ENCODE measurements at places on chromosomes 5 and 9.

DNA sequence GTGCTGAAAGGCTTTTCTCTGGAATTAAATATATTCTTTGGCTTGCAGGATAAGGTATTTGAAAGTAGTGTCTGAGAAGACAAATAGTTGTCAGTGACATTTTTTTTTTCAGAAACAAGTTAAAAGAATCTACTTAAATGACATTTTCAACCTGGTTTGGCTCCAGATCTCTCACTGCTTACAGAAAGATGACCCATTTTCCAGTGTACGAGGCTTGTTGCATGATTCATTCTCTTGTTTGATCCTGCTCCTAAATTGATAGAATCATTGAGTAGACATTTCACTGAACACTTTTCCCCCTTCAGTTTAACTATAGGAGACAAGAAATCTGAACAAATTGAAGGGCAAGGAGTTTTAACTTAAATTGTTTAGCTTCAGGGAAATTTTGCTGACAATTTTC is 546.1 kb downstream of the ZNF608 start:
- no peaks in the 10 kb centered on the region for H3K4me1 ChIP-seq
- H3K4me3 ChIP-seq = no peak overlapping the region
- no peaks in the 10 kb centered on the region for H3K36me3 ChIP-seq
- no peak overlapping the region for H3K27ac ChIP-seq
- DNase-seq = no peak

GRCh38 chr5:346229-346935 is 24.9 kb downstream of the AHRR start:
- no peaks in the 10 kb centered on the region for H3K36me3 ChIP-seq
- peaks cover 7% of the 10 kb centered on the region for H3K4me1 ChIP-seq
- H3K4me3 ChIP-seq = no peak overlapping the region
- no peaks in the 10 kb centered on the region for H3K27me3 ChIP-seq

DNA sequence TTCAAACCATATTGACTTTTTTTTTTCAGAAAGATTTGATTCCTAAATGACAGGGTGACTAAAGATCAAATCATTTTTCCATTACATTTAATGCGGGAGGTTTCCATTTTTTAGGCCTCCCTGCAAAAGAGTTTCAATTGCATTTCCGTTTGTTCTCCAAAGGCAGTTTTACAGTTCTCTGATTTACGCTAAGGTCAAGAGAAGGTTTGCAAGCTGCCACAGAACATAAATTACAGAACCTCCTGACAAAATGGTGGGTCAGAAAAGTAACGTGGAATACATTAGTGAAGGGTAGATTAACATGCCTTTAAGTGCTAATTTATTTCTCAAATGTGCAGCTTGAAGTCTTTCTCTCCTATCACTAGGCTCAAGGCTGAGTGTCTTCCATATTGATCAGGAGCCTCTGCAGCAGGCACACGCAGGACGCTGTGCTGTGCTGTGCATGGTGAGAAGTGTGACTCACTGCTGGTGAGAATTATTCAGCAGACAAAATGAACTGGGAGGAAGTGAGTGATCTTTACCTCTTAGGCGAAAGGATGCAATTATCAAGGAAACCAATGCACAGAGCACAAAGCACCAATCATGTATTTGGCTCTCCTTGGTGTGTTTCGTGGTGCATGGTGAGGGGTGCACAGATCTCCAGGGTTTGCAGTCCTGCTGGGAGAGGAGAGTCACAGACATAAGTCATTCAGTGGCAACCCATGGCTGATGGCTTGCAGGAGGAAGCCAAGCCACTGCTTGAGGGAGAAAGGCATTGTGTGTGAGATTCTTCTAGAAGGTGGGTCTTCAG is 136.3 kb downstream of the TENT4A start:
- no peaks in the 10 kb centered on the region for H3K27me3 ChIP-seq
- H3K36me3 ChIP-seq = no peaks in the 10 kb centered on the region
- H3K27ac ChIP-seq = no peak overlapping the region
- DNase-seq = no peak
- H3K4me1 ChIP-seq = no peaks in the 10 kb centered on the region

DNA sequence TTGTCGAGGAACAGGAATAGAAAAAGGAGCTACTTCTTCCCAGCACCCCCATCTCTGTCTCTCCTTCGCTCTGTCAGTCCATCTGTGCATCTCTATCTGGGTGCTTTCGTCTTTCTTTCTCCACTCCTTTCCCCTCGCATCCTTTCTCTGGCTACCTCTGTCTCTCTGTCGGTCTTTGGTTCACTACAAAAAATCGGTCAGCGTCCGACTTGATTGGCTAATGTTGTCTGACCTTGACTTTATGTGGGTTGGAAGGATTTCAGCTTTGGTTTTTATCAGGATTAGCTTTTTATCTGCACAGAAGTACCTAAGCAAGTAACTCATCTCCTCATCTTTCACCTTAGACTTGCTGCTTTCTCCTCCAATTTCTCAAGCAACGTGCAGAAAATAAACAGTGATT is 575.2 kb upstream of the ZNF462 start:
- H3K27ac ChIP-seq = no peak overlapping the region
- H3K4me3 ChIP-seq = no peak overlapping the region
- no peak for DNase-seq

GRCh38 chr9:128727640-128728248 is 3.8 kb upstream of the ZDHHC12 start:
- no peak overlapping the region for H3K4me3 ChIP-seq
- no peak for DNase-seq
- no peaks in the 10 kb centered on the region for H3K27me3 ChIP-seq

DNA sequence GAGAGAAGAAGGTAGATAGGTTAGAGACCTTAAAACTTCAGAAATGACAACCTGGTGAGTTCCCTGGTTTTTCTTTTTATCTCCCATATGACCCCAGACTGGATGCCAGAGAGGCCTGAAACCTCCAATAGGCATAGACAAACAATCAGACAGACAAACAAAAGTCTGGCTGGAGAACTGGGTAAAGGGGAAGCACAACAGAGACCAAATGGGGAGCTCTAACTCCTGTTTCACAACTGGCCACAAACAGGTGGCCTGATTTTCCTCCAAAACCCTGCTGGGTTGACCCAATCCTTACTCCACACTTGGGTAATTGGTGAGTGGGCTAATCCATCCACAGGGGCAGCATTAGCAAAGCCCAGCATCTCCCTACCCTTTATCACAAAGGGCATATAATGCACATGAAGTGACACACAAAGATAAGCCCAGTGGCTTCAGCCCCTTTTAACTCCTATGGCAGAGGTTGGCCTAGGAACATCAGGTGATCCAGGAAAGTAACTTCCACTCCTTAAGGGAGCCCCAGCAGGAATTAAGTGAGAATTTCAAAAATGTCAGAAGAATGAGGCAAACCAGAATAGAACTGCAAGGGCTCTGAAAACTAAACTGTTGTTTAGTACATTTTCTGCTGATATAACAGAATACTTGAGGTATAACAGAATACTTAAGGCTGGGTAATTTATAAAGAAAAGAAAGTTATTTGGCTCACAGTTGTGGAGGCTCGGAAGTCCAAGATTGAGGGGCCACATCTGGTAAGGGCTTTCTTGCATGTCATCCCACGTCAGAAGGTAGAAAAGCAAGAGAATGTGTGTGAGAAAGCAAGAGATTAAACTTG is 60.9 kb upstream of the ROR2 start:
- no peaks in the 10 kb centered on the region for H3K4me1 ChIP-seq
- no peak overlapping the region for H3K4me3 ChIP-seq
- H3K27ac ChIP-seq = no peak overlapping the region
- H3K36me3 ChIP-seq = no peaks in the 10 kb centered on the region
- no peaks in the 10 kb centered on the region for H3K27me3 ChIP-seq

DNA sequence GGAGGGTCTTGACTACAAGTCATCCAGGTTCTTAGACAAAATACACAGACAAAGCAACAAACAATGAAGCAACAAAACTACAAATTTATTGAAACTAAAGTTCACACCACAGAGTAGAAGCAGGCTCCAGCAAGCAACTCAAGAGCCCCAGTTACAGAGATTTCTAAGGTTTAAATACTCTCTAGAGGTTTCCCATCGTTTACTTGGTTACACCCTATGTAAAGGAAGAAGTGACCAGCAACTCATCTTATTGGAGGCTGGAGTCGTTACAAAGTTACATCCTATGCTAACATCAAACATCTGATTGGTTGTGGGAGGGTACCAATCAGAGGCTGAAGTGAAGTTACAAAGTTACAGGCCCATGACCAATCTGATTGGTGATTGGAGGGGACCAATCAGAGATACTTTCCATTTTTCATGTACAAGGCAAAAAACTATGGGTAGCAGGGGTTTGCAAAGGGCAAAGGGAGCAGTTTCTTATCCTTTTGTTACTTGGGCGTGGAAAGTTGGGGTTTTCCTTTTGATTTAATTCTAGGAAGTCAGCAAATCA is 2292.6 kb upstream of the C9orf72 start:
- H3K4me3 ChIP-seq = no peak overlapping the region
- DNase-seq = no peak
- H3K27me3 ChIP-seq = no peaks in the 10 kb centered on the region

DNA sequence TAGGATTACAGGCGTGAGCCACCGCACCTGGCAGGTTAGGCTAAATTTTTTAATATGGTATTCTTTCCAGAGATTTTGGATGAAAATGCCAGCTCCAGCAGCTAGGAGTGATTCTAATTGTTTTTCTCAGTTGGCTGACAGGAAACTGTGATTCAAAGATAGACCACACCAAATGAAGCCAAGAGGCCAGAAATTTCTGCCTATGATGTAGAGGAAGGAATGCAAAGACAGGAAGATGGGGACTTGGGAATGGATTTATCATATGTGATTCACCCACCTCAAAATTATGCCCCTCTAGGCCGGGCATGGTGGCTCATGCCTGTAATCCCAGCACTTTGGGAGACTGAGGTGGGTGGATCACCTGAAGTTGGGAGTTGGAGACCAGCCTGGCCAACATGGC is 53.3 kb downstream of the UGCG start:
- H3K4me3 ChIP-seq = no peak overlapping the region
- H3K4me1 ChIP-seq = no peaks in the 10 kb centered on the region
- H3K27ac ChIP-seq = no peak overlapping the region
- DNase-seq = no peak
- no peaks in the 10 kb centered on the region for H3K36me3 ChIP-seq
- H3K27me3 ChIP-seq = no peaks in the 10 kb centered on the region

GRCh38 chr5:80302636-80303035 is 17.2 kb upstream of the SPZ1 start:
- no peak overlapping the region for H3K4me3 ChIP-seq
- H3K4me1 ChIP-seq = no peaks in the 10 kb centered on the region
- H3K36me3 ChIP-seq = no peaks in the 10 kb centered on the region
- no peak overlapping the region for H3K27ac ChIP-seq
- DNase-seq = no peak
- no peaks in the 10 kb centered on the region for H3K27me3 ChIP-seq

DNA sequence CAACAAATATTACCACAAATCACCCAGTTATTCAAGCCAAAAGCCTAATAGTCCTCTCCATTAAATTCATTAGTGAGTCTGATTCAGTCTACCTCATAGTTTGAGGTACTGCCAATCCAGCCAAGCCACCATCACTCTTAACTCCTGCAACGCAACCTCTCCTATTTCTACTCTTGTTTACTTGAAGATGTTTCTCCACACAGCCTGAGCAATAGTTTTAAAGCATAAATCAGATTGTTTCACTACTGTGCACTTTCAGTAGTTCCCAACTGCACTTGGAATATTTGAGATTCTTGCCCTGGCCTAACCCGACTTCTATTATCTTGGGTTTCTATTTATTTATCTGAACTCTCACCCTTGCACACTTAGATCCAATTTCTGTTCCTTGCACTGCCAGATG is 85.5 kb downstream of the YIPF5 start:
- H3K27me3 ChIP-seq = no peaks in the 10 kb centered on the region
- peaks cover 7% of the 10 kb centered on the region for H3K4me1 ChIP-seq
- no peaks in the 10 kb centered on the region for H3K36me3 ChIP-seq

DNA sequence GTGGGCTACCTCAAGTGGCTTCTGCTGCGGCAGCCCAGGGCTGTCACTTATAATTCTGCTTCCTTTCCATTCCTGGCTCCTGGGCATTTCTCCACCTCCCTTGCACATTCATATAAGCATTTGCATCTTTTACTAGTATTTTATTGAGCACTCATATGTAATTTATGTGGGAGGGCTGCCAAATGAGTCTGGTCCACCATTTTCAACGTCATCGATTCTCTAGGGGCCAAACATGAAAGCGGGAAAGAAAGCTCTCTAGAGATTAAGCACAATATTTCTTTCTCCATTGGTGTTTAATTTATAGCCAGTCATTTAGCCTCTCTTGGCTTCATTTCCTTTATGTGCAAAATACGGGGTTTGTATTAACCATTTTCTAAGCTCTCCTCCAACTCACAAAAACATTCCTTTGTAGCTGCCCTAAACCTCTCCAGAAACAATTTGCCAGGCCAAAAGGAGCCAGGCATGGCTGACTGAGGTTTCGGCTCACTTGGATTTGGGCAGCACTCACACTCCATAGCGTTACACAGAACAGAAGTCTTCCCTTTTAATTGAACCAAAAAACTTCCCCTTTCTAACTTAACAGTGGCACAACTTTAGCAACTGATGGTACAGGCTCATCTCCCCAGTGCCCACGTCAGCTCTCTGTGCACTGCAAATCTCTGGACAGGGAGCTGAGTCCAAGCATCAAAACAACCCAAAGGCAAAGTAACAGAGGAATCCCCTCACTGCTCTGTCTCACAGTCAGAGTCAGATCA is 183.5 kb downstream of the ROR2 start:
- H3K36me3 ChIP-seq = no peaks in the 10 kb centered on the region
- no peak overlapping the region for H3K27ac ChIP-seq
- no peak overlapping the region for H3K4me3 ChIP-seq
- no peaks in the 10 kb centered on the region for H3K4me1 ChIP-seq

- no peaks in the 10 kb centered on the region for H3K36me3 ChIP-seq
- no peaks in the 10 kb centered on the region for H3K4me1 ChIP-seq
- H3K4me3 ChIP-seq = no peak overlapping the region
- DNase-seq = no peak
Observed at GRCh38 chr9:76378367-76379073, 15.7 kb downstream of the RFK start.

DNA sequence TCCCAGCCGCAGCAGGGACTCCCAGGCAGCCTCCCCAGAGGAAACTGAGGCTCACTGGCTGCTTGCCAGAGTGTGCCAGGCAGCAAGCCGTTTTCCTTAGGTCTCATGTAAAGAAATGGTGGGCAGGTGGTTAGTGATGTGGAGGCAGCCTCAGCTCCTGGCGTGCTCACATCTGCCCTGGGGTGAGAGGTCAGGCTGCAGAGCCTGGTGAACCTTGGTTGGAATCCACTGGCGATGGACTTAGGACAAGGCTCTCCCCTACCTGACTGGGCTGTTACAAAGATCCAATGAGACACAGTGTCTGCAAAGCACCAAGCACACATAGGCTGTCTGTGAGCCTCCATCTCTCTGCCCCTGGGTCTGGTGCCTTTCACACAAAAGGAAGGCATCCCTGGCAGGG is 30.9 kb downstream of the LHX6 start:
- peaks cover 14% of the 10 kb centered on the region for H3K27me3 ChIP-seq
- no peak overlapping the region for H3K4me3 ChIP-seq
- H3K27ac ChIP-seq = no peak overlapping the region
- no peak for DNase-seq
- H3K36me3 ChIP-seq = no peaks in the 10 kb centered on the region
- no peaks in the 10 kb centered on the region for H3K4me1 ChIP-seq

DNA sequence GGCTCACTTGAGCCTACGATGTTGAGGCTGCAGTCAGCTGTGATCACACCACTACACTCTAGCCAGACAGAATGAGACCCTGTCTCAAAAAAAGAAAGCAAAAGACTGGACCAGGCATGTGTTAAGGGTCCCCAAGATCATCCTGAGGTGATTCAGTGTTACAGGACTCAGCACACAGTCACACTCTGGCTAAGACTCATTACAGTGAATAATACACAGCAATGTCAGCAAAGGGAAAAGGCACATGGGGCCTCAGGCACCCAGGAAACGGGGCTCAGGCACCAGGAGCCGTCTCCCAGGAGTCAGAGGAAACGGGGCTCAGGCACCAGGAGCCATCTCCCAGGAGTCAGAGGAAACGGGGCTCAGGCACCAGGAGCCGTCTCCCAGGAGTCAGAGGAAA is 39.2 kb upstream of the NRARP start:
- no peak overlapping the region for H3K27ac ChIP-seq
- H3K4me3 ChIP-seq = no peak overlapping the region
- H3K4me1 ChIP-seq = no peaks in the 10 kb centered on the region

Data from tibial artery (tissue), 4 donors.